ENCODE measurements at places on chromosomes 6 and 20.

GRCh38 chr6:134511984-134512683 lies 194.2 kb upstream of the SGK1 start:
- no peak for DNase-seq

DNA sequence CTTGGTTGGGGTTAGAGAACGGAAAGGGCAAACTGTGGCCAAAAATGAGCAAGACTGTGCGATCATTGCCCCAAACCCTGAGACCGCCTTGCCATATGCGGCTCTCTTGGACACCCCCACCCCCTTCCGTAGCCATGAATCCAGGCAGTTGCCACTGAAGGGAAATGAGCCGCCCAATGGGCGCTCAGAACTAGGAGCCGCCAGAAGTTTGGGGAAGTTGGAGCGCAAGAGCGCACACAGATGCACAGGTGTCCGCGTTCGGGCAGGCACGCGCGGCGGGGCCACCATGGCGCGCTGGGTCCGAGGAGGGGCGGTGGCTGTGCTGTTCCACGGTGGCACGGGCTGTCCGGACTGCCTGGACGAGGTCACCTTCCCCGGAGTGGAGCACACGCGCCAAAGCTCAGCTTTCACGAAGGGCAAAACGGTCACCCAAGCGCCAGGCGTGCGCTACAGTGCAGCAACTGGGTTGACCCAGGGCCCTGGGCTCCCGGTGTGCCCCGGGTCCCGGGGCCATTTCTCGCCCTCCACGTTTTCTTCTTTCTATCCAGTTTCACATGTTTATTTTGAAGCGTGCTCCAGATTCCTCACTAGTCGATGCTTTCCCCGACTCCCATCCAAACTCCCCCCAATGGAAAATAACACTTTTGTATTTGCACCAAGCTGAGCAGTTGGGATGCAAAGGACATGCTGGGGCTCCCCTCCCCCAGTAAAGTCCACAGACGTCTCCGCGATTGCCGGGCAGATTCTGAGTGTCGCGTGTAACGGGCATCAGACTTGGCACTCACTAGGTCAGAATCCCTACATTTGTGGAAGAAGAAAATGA lies 906 bp upstream of the PDE10A start:
- no peak for DNase-seq

GRCh38 chr6:74114428-74114827 lies 418.4 kb downstream of the CD109 start:
- no peak for DNase-seq

GRCh38 chr6:93059911-93060310 lies 359.4 kb downstream of the EPHA7 start:
- no peak for DNase-seq

DNA sequence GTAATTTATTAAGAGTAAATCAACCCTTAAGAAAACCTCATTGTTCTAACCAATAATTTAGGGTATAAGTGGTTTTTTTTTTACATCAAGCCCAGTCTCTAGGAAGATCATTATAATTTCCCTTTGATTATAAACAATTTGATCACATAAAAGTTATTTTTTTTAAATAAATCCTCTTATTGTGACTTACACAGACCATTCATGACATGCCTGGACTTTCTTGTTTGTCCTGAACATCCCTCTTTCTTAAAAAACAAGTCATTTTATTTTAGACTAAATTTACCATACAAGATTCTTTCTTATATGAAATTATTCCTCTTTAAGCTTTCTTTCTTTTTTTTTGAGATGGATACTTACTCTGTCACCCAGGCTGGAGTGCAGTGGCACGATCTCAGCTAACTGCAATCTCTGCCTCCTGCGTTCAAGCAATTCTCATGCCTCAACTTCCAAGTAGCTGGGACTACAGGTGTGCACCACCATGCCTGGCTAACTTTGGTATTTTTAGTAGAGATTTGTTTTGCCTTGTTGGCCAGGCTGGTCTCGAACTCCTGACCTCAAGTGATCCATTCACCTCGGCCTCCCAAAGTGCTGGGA lies 53.6 kb upstream of the AGPAT4 start:
- DNase-seq: no peak

DNA sequence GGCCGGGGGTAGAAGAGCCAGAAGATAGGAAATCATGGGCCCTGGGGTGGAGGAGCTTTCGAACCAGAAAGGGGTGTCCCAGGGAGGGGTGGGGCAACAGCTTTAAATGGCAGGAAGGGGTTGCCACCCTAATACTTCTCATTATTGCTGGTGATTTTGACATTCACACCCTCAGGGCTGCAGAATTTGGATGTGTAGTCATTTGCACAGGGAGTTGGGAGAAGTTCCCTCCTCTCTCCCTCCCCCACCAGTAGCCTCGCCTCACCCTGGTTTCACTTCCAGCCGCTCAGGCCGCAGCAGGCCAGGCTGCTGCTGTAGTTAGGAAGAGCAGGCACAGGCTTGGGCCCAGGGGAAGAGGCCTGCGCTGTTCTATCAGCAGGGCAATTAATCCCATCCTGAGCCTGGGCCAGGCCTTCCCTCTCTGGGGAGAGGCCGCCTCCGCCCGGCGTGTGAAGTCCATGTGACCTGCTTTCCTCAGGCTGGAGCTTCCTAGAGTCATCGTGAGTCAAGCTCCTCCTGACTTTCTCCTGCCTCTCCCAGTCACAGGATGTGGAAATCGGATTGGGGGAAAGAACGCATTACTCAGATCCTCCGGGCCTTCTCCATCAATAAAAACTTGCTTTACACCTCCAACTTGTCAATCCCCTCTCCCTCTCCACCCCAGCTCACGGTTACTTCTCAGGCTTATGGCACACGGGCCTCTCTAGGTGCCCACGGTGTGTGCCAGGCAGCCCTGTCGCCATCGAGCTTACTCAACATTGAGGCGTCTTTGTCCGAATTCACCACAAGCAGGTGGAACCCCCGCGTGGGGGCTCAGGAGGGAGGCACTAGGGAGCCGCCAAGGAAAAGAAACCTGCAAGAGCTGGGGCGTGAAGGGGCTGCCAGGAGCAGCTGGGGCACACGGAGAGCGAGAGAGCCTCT lies 7.8 kb downstream of the ADTRP start:
- DNase-seq: no peak

- no peak for DNase-seq
Measured at GRCh38 chr6:136738692-136739057, 53.6 kb downstream of the MAP3K5 start.

GRCh38 chr6:130964289-130964688 lies 98.8 kb downstream of the EPB41L2 start:
- DNase-seq: no peak

- DNase-seq: no peak
Measured at GRCh38 chr6:16966791-16967469, 134.9 kb upstream of the STMND1 start.

- no peak for DNase-seq
Measured at GRCh38 chr6:29938746-29939508, 3.4 kb upstream of the HLA-A start.

DNA sequence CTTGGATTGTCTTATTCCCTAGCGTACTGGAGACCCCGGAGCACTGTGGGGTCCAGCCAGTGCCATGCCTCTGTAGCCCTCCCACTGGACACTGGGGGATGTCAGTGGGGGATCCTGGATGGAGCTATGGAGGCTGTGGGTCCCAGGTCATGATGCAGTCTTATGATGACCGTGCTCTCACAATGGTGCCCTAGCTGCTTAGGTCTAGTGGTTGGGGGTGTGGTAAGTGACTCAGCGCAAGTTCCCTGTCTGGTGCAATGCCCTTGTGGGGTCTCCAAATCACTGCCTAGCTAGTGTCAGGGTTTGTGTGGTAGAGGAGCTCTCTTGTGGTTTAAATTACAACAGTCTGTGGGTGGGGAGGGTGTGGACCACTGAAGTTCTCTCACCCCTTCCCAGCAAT lies 135.4 kb downstream of the CDC5L start:
- DNase-seq: no peak

DNA sequence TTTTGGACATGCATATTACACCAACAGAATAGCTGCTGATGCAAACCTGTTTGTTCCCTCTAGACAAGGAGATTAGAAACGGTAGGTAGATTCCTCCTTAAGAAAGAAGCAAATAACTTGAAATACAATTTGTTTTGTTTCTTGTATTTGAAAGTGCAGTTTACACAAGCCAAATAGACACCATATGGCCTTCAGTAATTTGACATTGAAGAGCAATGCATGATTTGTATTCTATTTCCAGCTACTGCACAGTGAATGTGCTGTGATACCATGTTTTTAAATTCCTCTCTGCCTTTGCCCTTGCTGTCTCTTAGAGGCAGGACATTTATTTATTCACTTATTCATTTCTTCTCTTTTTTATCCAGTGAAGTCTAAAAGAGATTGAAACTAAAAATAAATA lies 31.9 kb upstream of the ANKEF1 start:
- no peak for DNase-seq

GRCh38 chr20:47876311-47877088 lies 91.2 kb upstream of the SULF2 start:
- DNase-seq: no peak

GRCh38 chr6:85684809-85685171 lies 42.1 kb upstream of the SYNCRIP start:
- no peak for DNase-seq

- DNase-seq: no peak
Measured at GRCh38 chr6:16991981-16992629, 109.7 kb upstream of the STMND1 start.

DNA sequence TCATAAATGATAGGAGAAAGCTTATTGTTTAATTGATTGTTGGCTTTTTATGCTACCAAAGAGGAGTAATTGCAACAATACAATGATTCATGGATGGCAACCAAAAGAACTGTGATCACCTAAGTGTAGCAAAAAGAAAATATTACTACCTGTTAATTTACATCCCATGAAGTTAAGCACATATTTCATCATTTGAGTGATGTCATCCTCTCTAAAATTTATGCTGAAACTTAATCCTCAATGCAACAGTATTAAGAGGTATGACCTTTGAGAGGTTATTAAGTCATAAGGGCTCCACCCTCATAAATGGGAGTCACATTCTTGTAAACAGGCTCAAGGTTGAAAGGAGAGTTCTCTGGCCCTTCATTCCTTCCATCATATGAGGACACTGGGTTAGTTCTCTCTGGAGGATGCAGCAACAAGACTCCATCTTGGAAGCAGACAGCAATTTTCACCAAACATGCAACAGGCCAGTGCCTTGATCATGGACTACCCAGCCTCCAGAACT lies 190.6 kb upstream of the GRIK2 start:
- no peak for DNase-seq

DNA sequence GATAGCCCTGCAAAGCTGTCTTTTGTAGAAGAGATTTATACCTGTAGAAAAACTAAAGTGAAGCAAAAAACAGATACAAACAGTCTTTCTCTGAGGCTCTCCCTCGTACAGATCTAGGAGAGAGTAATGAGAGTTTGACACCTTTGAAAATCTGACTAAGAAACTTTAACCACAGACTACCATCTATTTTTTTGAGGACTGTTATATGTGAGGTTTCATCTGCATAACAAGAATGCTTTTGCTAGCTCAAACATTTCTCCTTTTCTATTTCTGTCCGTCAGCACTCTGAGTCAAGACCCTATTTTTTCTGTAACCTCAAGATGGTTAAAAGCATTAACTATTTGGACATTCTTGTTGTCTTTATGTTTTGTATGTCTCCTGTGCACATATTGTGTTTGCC lies 193.0 kb downstream of the BTBD3 start:
- DNase-seq: no peak

DNA sequence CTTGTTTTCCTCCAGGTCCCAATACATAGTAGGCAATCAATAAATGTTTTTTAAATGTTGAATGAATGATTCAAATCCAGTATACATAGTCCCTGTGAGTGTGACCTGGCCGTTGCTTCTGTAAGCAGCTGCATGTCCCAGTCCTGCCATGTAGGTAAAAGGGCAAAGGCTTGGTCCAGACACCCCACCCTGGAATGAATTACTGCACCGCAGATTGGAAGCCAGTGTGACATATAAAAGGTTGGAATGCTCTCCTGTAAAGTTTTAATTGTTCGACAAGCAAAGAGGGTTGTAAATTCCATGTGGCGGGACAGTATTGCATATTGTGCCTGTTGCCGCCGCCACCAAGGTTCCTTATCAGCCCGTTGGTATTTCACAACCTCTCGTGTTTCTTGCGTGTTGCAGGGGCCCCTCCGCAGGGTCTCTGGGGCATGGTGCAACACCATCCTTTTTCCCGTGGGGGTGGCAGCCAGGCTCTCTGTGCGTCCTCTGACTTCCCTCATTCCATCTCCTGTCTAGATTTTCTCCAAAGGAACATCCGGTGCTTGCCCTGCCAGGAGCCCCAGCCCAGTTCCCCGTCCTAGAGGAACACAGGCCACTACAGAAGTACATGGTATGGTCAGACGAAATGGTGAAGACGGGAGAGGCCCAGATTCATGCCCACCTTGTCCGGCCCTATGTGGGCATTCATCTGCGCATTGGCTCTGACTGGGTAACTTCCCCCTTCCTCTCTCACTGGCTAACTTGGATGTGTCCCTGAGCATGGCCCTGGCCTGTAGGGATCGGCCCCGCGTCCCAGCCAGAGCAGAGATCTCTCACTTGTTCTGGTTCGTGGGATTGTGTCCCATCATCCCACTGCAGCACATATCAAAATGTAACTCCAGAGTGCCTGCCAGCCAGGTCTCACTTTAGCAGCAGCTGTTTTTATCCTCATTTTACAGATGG lies 20.3 kb downstream of the POFUT1 start:
- DNase-seq: no peak

GRCh38 chr6:11397622-11398450 lies 139.7 kb upstream of the TMEM170B start:
- DNase-seq: no peak

DNA sequence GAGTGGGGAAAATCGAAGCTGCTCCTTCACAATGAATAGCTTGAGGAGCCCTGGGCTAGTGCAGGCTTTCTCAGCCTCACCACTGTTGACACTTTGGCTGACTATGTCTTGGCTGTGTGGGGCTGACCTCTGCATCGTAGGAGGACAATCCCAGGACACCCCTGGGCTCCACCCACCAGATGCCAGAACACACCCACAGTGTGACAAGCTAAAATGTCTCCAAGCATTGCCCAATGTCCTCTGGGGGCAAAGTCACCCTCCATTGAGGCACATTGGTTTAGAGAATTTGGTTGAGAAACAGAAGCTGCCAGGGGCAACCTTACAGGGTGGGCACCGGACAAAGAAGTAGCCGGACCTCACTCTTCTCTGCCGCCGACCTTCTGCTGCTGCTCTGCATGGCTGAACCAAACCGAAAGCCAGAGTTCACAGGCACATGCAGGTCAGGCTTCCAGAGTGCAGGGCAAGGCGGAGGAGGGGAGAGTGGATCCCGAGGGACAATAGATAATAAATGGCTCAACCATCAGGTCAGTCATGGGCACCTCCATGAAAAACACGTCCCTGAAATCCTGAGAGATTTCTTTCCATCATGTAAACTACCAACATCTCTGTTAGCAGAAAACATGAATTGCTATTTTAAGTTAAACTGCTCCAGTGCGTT lies 189.0 kb downstream of the LRFN2 start:
- DNase-seq: no peak

- DNase-seq: no peak
Measured at GRCh38 chr6:32411566-32412327, 4.8 kb upstream of the BTNL2 start.

GRCh38 chr6:42787063-42787472 lies 5.2 kb downstream of the BICRAL start:
- no peak for DNase-seq

- DNase-seq: no peak
Measured at GRCh38 chr20:43736588-43737158, 9.9 kb upstream of the GTSF1L start.

- no peak for DNase-seq
Measured at GRCh38 chr6:26056583-26057350, 30.5 kb upstream of the HFE start.

All from activated CD4-positive, alpha-beta T cell treated with anti-CD3 and anti-CD28 coated beads for 24 hours (primary cell).